ENCODE measurements at places on chromosomes 4 and X.

GRCh38 chrX:73401591-73402266 is 45.1 kb upstream of the CDX4 start:
- DNase-seq = no peak

DNA sequence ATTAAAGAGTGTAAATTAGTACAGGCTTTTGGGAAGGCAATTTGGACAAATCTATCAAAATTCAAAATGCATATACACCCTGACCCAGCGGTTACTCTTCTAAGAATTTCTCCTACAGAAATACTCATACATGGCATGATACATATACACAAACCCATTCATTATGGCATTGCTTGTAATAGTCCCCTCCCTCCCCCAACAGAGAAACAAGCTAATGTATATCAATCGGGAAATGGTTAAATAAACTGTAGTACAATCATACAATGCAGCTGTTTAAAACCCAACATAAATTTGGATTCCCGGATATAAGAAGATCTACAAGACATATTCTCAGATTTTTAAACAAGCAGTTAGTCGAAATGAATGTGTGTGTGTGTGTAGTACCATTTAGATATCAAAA is 808 bp downstream of the HUWE1 start:
- no peak for DNase-seq

DNA sequence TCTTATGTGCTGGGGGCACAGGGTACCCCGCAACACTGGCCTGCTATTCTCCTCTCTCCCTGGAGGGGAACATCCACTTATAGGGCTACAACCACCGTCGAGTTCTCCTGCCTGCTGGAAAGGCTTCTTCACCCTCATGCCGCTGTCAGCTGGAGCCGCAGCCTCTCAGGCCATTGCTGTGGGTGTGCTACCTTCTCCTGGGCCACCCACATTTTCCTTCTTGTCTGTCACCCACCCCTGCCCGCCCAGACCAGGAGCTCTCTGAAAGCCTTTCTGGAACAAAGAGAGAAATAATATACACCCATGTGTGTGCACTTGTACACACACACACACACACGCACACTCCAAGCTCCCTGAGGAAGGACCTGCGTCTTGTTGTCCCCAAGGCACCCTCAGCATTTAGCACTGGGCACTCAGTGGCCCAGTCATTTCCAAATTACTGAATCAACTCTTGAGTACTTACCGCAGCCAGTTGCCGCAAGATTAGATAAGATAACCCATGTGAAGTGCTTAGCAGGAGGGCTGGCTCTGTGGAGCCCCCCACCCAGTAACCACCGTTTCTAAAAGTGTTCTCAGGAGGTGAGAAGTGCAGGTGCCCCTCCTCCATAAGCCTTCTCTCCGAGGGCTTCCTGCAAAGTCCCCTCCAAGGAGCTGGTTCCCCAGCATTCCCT is 50.2 kb downstream of the CPZ start:
- no peak for DNase-seq

DNA sequence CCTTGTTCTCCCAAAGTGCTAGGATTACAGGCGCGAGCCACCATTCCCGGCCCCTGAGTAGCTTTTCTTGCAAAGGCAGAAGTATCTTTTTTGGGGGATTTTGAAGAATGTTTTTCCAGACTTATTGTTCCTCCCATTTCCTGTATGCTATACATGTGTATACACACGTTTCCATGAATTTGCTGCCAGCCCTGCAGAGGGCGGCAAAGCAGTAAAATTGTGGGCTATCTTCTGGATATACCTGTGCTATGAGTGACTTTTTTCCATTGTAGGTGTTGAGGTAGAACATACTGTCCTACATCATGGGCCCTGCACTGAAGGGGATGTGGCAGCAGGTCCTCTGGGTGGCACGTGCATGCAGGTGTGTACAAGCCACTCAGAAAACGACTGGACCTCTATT is 16.9 kb upstream of the MED28 start:
- DNase-seq = no peak

GRCh38 chrX:134570509-134570846 is 87.8 kb downstream of the PLAC1 start:
- no peak for DNase-seq

DNA sequence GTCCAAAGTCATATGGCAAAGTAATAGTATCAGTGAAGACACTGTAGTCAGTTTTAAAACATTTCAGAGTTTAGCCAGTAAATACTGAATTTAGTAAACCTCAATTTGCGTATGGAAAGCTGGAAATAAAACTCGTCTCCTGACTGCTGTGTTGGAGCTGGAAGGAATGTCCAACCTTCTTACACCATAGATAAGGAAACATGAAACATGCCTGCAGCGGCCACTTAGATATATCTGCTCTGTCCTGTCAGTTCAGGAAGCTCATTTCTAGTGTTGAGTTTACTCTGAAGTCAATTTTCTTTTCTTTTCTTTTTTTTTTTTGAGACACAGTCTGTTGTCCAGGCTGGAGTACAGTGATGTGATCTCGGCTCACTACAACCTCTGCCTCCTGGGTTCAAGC is 21.2 kb downstream of the ARHGAP10 start:
- no peak for DNase-seq

GRCh38 chrX:106725931-106726330 is 570 bp upstream of the RNF128 start:
- no peak for DNase-seq

- no peak for DNase-seq
Measured at GRCh38 chr4:145285928-145286327, 105.5 kb upstream of the OTUD4 start.

DNA sequence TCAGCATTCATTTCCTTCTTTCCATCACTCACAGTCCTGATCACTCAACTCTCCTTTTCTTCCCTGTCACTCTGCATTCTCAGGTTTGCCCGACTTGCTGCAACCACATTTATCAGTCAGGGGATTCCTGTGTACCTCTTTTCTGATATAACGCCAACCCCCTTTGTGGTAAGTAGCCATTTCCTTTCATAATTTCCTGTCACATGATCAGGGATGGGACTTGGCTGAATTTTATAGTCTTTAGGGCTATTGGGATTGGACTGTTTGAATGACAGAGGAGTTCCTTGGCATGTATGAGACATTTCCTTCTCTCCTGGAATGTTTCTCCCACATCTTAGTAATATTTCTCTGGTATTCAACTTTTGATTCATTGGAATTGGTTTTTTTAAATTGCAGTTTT is 11.0 kb downstream of the PGM2 start:
- no peak for DNase-seq

DNA sequence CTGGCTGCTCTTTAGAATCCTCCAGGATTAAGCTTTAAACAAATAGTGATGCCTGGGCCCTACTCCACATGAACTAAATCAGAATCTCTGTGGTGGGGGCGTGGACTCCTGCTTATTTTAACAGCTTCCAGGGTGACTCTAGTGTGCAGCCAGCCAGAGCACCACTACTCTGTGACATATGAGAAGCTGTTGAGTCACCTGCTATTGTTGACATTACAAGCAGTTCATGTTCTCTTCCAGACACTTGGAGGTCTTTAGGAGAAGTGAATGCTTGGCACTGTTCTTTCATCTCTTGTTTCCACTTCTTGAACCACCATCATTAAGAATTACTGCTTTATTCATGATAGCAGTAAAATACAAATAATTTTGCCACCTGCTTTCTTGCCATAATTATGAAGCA is 426 bp upstream of the C4orf51 start:
- no peak for DNase-seq

GRCh38 chr4:184747034-184747830 is 13.3 kb upstream of the CENPU start:
- DNase-seq = no peak

DNA sequence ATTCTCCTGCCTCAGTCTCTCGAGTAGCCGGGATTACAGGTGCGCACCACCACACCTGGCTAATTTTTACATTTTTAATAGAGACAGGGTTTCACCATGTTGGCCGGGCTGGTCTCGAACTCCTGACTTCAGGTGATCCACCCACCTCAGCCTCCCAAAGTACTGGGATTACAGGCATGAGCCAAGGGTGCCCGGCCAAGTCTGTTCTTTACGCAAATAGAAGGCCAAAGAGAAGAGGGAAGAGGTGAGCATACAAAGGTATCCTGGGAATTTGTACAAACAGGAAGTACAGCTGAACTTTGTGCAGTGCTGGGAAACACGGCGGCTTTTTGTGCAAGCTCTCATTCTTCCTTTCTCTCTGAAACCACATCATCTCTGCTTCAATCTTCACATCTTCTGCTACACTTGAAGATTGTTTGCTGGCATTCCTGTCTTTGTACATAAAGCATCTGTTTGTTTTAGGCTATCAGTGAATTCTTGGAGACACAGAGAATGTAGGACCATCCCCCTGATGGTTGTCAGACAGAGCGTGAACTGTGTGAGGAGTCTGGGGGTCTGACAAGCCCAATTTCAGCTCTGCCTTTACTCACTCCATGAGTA is 71.9 kb upstream of the PRSS48 start:
- DNase-seq = no peak

DNA sequence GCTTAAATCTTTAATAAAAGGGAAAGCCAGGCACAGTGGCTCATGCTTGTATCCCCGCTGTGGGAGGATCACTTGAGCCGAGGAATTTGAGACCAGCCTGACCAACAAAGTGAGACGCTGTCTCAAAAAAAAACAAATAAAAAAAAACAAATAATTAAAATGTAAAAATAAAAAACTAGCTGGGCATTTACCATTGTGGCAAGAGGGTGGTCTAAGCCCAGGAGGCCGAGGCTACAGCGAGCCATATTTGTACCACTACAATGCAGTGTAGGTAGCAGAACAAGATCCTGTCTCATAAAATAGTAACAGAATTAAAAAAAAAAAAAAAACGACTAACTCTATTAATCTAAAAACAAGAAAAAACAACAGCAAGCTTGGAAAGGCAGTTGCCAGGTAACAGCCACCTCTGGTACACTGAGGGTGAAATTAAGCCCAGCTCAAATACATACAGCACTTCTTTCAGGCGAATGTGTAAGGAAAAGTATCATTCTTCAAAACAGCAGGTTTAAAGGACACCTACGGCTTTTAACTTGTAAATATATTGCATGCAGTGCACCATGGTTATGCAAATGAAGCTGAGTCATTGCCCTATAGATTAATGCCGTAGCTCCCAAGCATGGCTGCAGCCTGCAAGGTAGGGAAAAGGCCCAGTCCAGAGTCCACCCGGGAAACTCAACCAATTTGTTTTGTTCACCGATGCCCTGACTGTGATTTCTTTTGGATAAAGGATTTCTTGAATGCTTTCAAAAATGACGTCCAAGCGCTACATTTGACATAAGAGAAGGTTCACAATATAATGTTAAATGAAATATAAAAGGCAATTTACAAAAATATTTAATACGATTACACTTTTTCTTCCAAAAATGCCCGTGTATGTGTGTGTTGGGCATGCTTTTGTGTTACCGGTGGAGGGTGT is 14.5 kb upstream of the TXLNG start:
- no peak for DNase-seq

DNA sequence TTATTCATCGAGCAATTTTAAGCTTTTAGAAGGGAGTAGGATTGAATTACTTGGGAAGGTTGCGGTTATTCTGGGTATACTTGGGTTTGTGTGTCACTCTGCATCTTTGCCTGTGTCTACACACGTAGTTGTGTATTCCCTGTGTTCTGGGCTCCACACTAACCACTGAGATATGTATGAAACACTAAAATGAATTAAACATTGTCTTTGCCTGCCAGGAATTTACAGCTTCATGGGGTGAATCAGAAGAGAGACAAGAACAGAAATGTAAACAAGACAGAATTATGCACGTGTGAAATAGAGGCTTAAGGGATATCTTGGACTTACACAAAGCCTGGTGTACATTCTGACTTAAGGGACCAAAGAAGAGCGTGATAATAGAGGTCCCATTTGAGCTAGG is 228.5 kb downstream of the AFF2 start:
- no peak for DNase-seq

DNA sequence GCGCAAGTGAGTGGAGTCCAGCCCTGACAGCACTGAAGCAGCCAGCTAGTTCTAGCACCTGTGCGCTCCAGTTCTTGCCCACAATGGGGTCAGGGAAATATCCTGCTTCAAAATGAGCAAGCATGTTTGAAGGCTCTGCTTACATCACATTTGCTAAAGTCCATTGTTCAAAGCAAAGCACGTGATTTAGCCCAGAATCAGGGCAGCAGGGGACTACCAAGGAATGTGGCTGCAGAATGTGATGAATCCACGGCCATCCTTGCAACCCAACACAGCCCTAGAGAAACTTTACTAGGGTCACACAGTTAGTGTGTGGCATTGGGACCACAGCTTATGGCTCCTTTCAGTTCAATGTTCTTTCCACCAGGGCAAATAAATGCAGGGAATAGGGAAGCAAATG is 47.3 kb upstream of the SMIM31 start:
- DNase-seq = no peak

GRCh38 chrX:105647749-105648148 is 174.6 kb upstream of the NRK start:
- DNase-seq = no peak

DNA sequence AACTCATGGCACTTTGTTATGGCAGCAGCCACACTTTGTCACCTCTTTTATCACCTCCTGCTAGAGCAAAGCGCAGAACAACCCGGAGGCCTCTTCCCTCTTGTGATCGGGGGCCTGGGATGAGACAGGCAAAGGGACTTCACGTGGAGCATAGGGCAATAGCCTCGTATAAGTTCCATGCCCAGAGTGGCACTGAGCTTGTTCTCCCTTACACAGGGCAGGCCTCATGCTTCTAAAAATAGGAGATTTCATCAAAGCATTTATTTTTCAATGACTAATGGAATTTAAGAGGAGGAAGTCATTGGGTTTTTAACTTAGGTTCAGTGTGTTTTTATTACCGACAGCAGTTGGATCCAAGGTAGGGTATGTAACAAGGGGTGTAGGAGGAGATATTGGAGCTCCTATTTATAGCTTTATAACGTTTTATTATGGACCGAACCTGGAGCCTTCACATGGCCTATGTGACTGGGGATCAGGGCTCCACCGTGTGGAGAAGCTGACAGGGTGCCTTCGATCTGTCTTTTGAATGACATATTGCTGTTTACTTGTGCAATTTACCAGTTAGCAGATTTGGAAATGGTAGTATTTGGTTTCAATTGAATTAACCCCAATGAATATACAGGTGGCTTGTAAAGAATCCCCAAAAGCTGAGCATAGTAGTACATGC is 93.8 kb downstream of the SLC2A9 start:
- no peak for DNase-seq

DNA sequence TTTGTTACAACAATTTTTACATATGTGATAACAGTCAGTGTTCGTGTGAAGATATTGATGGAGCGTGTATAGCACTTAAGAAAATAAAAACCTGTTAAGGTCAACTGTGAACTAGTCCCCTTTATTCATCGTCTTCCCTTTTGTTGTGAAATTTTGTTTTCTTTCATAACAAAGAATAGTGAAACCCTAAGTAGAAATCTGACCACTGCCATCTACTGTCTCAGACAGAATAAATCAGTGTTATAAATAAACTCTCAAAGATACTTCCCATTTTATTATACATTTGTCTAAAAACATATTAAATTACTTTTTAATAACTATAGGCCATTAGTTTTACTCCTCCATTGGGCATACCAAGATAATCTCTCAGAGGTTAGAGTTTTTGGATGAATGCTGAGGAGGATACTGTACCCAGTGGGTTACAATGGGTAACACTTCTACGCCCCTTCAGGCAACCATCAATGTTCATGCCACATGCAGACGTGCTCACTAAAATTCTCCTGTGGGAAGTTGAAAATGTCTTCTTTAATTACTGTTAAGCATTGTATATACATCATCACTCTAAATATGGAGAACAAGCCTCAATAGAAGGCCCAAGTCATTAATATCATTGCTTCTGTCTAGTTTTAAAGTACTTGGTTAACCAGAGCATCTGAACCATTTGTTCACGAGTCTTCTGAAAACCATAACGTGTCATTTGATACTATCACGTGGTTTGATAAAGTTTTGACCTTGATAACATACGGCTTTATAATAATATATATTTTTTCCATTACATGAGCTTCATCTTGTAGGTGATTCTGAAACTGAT is 171.2 kb downstream of the TMA16 start:
- no peak for DNase-seq

All from stimulated activated CD4-positive, alpha-beta T cell treated with anti-CD3 and anti-CD28 coated beads, Interleukin-12 subunit alpha, Interleukin-12 subunit beta, amount 100 ng/mL, for 24 hours (primary cell).